Subcutaneous preadipocyte (primary cell): ENCODE measurements at places on chromosomes 12 and 14. TPM values are rescaled to one million over a fixed set of nuclear protein-coding genes. Genes with fewer than 3 reads are reported as not detected.

LRRC10 gene
- not detected in 2 replicates for total RNA-seq

CCDC38 gene
- total RNA-seq: not detected in 2 replicates

PLEKHG7 gene
- not detected in 2 replicates for total RNA-seq

CNTN1 gene
- 0.39 and 1.1 TPM in 2 replicates for total RNA-seq

TROAP gene
- 14.0 and 18.8 TPM in 2 replicates for total RNA-seq

SIX1 gene
- 3.3 and 13.1 TPM in 2 replicates for total RNA-seq

ARL6IP4 gene
- 118 and 131 TPM in 2 replicates for total RNA-seq

OR5AU1 gene
- not detected in 2 replicates for total RNA-seq

PITPNM2 gene
- total RNA-seq: 4.0 and 8.8 TPM in 2 replicates

TSPAN19 gene
- under 0.01 and 0.39 TPM in 2 replicates for total RNA-seq

PLCZ1 gene
- total RNA-seq: 0.39 TPM in 1 of 2 replicates, not detected in the other

PABPN1 gene
- total RNA-seq: 52.4 and 55.9 TPM in 2 replicates

IL23A gene
- total RNA-seq: 0.20 TPM in 1 of 2 replicates, not detected in the other

SLCO1B3 gene
- not detected in 2 replicates for total RNA-seq

SLC5A8 gene
- total RNA-seq: not detected in 2 replicates

RNASE9 gene
- total RNA-seq: not detected in 2 replicates

STON2 gene
- total RNA-seq: 5.7 and 13.6 TPM in 2 replicates

ANHX gene
- total RNA-seq: not detected in 2 replicates

ZFHX2 gene
- total RNA-seq: 0.20 and 0.73 TPM in 2 replicates

TBX3 gene
- total RNA-seq: 79.4 and 113 TPM in 2 replicates

DLK1 gene
- total RNA-seq: not detected in 2 replicates

DCD gene
- total RNA-seq: not detected in 2 replicates

ERBB3 gene
- under 0.01 TPM in 2 replicates for total RNA-seq

FGF23 gene
- not detected in 2 replicates for total RNA-seq

ITGB7 gene
- 0.78 and 1.1 TPM in 2 replicates for total RNA-seq

LRP1-AS gene
- total RNA-seq: not detected in 2 replicates

PRH2 gene
- total RNA-seq: not detected in 2 replicates

SYT10 gene
- total RNA-seq: not detected in 2 replicates

TMEM229B gene
- total RNA-seq: 0.20 and 0.37 TPM in 2 replicates

COL2A1 gene
- not detected in 2 replicates for total RNA-seq

CRACR2A gene
- total RNA-seq: 13.2 and 22.7 TPM in 2 replicates

SVOP gene
- total RNA-seq: not detected in 2 replicates
